ENCODE measurements at places on chromosomes 3 and 15.

DNA sequence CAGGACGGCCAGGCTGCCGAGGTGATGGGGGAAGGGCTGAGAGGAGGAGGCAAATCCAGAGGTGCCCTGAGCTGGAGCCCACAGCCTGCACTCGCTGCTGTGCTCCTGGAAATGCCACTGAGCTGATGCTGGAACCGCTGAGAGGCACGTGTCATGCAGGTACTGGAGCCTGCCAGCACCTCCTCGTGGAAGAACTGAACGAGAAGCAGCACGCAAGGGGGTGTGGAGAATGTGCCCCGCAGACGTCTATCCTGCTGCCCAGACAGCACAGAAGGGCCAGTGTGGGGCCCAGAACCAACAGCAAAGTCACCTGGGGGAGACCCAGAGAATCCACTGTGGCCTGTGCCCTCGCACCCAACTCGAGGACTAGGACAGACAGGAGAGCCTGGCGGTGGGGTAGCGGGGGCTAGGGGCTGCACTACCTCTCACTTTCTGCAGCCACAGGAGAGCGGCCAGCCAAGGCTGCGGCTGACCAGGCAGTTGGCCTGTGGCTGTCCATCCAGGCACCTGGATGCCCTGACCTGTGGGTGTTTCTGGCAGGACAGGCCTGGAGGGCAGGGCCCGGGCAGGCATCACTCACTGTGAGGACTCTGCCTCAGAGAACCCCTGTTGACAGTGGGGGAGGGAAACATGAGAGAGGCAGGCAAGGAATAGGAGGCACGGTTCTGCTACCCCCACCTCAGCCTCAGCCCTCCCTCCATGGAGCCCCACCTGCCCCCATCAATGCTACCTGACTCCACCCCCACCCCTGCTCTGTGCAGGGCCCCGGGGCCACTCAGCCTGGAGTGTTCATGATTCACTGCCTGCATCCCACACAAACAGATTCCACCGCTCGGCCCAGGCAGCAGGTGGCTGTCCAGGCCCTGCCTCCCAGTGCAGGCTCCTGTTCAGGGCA lies 213.1 kb downstream of the TBC1D2B start:
- no peak for DNase-seq

GRCh38 chr3:42700366-42701288 lies 2.0 kb downstream of the HHATL start:
- no peak for DNase-seq

GRCh38 chr3:30462721-30463470 lies 143.5 kb upstream of the TGFBR2 start:
- no peak for DNase-seq

GRCh38 chr15:63405159-63405558 lies 23.5 kb upstream of the CA12 start:
- no peak for DNase-seq

DNA sequence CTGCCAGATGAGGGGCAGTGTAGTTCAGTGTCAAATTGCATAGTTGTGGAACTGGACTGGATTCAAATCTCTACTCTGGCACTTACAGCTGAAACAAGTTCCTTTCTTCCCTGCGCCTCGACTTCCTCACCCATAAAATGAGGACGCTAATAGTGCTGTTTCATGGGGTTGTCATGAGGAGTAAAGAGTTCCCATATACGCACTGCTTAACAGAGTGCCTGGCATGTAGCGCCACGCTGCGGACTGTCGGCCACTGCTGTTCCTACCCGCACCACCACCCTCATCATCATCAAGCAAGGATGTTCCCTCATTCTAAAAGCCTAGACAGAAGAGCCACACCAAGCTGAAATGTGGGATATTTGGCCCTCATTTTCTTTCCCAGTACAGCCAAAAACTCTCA lies 91.9 kb downstream of the CHDH start:
- no peak for DNase-seq

DNA sequence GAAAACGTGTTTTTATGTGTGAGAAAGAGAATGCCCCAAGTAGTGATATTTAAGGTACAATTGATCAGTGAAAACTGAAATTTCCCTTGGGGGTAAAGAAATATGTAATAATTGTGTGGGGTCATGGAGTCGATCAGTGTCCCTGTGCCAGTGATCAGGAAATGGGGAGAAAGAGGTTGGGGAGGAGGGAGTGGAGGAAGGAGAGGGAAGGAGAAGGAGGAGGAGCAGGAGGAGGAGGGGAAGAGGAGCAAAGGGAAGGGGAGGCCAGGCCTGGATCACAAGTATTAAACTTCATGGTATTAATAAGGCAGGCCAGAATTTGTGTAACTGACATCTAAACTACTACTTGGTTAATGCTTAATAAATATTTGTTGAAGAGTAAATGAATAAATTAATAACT lies 30.4 kb downstream of the THSD4 start:
- DNase-seq = no peak

Data from activated CD8-positive, alpha-beta memory T cell treated with anti-CD3 and anti-CD28 coated beads, Interleukin-2, amount 50 U/mL, for 4 hours (primary cell).